NCI-H524 treated with DMSO at 0.1 percent for 48 hours (cell line): ENCODE measurements at places on chromosomes 3 and 15.

DNA sequence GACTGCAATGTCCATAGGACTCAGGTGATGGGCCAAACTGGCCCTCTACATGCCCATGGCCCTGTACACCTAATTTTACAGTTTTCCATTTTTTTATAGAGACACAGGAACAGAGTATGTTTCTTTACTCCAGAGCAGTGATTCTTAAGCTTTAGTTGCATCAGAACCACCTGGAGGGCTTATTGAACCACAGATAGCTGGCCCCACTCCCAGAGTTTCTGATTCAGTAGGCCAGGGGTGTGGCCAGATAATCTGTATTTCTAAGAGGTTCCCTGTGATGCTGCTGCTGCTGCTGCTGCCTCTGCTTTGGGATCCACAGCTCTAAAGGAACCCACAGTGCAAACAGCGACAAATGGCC is 5.1 kb downstream of the RBP1 start:
- peak; percentile 83 for DNase-seq

GRCh38 chr3:57810471-57811137 is 54.5 kb downstream of the SLMAP start:
- DNase-seq, result no peak

- DNase-seq, result no peak
These were observed 406.2 kb downstream of the FOXP1 start for GRCh38 chr3:71177375-71177774.

- no peak for DNase-seq
These were observed 126.5 kb upstream of the ROPN1 start for GRCh38 chr3:124118397-124118796.

DNA sequence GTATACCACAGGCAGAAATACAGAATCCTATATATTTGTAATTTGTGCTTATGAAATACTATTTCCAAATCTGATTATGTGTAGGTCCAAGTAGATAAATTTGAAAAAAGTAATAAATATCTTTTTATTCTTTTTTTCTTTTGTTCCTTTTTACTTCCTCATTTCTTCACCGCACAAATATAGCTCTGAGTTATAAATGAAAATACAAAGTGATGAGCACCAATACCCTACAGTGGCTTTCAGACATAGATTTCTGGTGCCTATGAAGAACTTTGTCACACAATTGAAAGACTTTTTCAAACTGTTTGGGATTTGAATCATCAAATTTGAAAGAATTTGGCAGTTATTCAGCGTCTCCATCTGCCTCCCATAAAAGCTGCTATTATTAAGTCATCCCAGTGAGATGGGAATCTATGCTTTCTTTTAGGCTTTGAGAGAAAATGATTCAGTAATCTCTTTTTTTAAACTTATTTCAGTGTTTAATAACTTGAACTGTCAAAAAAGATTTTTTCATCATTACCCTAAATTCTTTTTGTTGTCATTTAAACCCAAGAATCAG is 363.6 kb upstream of the GOLIM4 start:
- no peak for DNase-seq

GRCh38 chr15:47516558-47516957 is 200.7 kb upstream of the SEMA6D start:
- no peak for DNase-seq

DNA sequence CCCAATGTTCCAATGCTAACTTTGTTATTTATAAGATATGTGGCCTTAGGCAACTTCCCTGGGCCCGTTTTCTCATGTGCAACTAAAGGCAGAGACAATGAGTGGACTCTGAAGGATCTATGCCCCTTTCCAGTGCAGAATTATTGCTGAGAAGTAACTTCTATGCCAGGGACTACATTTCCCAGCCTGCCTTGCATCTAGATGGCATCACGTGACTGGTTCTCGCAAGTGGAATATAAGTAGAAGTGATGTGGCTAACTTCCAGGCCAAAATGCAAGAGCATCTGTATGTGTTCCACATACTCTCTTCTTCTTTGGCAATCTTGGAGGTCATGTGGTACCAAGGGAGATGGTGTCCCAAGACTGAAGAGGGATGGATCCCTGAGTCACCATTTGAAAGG is 674.4 kb downstream of the NTRK3 start:
- DNase-seq, result no peak

DNA sequence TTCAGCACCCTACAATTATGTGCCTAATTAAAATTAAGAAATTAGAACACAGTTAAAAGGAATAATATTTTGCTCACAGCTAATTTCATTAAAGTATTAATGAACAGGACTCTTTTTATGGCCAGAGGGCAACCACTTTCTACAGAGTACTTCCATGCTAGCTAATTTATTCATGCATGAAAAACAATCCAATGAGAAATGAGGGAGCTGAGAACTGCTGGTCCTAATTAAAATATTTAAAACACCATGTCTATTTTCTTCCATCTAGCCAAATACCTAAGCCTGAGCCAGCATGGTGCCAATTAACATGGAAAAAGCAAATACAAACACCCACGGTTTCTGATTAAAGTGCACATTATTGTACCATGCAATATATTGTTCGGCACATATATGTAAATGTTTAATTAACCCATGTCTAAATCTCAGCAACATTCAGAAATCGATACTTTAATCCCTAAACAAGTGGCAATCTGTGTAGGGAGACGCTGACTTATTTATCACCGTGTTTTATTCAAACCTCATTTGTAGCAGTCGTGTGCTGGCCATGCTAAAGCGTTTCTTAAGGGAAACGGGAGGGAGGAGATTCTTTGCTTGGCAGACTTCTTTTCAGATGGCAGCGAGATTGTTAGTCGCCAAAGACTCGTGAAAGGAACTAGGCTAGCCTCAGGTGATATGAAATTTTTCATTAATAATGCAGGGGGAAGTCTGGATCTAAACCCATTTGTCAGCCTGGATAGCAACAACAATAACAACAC is 193.5 kb downstream of the ANXA2 start:
- DNase-seq, result peak; percentile 8

- no peak for DNase-seq
These were observed 31.7 kb downstream of the SPINK8 start for GRCh38 chr3:48301800-48302166.

GRCh38 chr3:35448681-35449080 is 190.6 kb upstream of the ARPP21 start:
- DNase-seq, result no peak

DNA sequence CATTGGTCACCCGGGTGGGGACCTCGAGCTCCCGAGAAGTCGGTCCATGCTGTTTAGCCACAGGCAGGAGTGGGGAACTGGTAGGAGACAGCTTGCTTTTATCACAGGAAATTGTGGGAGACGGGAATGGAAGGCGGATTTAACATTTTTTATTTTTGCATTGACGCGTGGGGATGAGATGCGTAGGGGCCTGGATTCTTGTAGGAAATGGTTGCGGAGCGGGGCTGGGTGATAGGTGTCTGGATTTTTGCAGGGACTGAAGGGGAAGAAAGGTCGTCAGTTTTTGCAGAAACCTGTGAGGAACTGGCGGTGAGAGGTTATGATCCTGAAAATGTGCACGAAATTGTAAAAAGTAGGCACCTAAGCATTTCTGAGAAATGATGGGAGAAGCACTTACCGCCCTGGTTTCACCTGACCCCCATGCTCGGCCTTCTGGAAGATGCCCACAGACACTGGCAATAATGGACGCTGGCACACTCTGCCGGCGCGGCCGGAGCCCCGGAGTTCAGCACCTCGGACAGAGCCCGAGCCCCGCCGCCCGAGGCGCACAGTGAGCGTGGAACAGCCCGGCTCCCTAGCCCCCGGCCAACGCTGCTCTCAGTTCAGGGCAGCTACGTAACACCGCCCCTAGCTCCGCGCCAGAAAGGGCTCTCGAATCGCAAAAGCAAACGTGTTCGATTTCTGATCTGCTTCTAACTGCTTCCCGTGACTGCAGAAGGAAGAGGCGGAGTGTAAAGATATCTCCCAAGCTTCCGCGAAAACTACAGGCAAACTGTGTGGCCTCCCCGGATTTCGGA is 928 bp downstream of the ANKRD34C start:
- DNase-seq, result no peak

DNA sequence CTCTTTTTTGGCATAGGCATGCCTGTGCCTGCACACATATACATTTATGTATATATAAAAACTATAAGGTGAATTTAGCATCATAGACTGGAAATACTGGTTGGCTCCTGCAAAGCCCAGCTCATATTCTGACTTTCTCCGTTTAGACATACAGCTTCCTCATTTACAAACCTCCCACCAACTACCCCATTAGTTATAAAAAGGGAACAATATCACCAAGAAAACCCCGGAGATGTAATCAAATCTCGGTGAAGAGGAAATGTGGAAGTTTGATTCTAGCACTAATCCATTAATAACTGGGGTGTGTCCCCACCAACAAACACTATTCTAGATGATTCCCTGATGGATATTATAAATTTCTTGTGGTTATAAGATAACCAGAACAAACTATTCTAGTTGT is 517.7 kb upstream of the TBL1XR1 start:
- DNase-seq, result no peak

DNA sequence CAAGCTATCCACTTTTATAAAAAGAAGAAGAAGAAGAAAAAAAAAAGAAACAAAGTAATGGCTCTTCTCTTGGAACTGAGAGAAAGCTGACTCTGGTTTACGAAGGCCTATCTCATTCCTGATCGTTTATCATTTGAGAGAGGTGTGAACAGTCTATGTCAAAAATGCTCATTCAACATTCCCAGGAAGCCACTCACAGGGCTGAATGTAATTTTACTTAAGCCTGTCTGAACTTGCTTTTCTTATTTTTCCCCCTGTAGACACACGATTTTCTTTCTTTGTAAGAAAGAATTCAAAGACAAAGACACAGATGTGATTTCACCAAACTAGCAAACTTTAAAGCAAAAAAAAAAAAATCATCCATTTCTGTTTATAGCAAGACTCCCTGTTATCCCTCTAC is 805.8 kb downstream of the FHIT start:
- DNase-seq, result no peak

- no peak for DNase-seq
These were observed 37.8 kb downstream of the ZNF445 start for GRCh38 chr3:44439499-44440295.

DNA sequence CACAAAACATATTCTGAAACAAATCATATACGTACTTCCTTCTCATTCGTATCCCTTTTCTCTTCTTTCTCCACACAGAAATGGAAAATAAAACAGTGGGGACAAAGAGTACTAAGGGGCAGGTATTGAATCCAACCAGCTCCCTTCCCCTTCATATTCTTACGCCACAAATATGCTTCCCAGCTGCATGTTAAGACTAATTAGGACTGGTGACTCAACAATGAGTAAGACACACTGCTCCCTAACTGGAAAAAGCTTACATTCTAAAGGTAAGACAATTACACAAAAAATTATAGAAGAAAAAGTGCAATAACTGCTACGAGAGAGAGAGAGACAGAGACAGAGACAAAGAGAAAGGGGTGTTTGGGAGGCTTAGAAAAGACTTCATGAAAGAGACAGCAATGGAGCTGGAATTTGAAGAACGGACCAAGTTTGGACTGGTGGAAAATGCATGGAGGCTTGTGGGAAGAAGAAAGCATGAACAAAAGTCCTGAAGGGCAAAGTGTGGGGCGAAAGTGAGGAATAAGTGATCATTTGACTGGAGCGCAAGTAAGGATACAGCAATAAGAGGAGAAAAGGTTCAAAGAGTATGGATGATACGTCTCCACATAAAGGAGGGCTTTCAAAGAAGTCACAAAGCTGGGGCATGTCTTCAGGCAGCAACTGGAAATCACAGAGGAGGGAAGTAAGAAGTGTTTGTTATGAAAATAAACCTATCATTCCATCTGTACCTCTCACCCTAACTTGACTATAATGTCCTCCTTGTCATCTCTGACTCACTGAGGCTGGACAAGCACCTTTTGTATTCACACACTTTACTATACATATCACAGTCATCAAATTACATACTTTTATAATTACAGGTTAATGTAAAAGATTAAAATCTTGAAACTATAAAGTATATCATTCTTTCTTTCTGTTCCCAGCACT is 49.2 kb downstream of the RYK start:
- DNase-seq, result no peak

GRCh38 chr3:152051501-152052404 is 178.3 kb downstream of the SUCNR1 start:
- no peak for DNase-seq
